ENCODE measurements at places on chromosomes 11 and 22. TPM values are rescaled to one million over a fixed set of nuclear protein-coding genes. Genes with fewer than 3 reads are reported as not detected.
A peak's percentile ranks its signal among the peaks of the same experiment; 100 is the strongest.

RIBC2 gene
- 0.54 TPM for total RNA-seq

OR5M10 gene
- not detected for total RNA-seq

SLCO2B1 gene
- 3.5 TPM for total RNA-seq

ARHGEF17 gene
- 93.3 TPM for total RNA-seq

NPAS4 gene
- total RNA-seq, result not detected

GNB1L gene
- total RNA-seq, result 3.7 TPM

F2 gene
- total RNA-seq, result 4.4 TPM

PANX3 gene
- 0.21 TPM for total RNA-seq

KAT5 gene
- total RNA-seq, result 28.2 TPM

OR8D4 gene
- not detected for total RNA-seq

NCF4 gene
- not detected for total RNA-seq

CHRM1 gene
- not detected for total RNA-seq

PATE4 gene
- 0.31 TPM for total RNA-seq

- peaks cover 7% of the 10 kb centered on the region for H3K36me3 ChIP-seq
- no peak for DNase-seq
- no peak overlapping the region for H3K27ac ChIP-seq
- H3K4me1 ChIP-seq, result peaks cover 7% of the 10 kb centered on the region
- H3K4me3 ChIP-seq, result no peak overlapping the region
Observed at GRCh38 chr11:45155627-45156180, 9.3 kb downstream of the PRDM11 start.

DNA sequence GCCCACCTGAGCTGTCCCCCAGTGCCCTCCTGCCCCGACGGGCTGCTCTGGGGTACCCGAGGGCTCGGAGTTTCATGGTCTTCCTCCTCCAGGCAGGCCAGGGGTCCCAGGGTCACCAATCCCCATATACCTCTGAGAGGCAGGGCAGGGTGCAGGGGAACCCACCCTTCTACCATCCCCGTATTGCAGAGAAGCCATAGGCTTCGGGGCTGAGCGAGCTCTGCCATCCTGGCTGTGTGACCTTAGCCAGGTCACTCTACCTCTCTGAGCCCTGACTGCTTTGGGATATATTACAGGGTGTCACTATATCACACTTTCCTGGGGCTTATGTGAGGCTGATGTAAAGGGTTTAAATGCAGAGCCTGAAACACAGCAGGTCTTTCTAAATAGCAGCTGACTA is 57.4 kb downstream of the NAT10 start:
- H3K4me3 ChIP-seq, result no peak overlapping the region
- H3K27ac ChIP-seq, result peak overlapping the region; percentile 52
- no peaks in the 10 kb centered on the region for H3K4me1 ChIP-seq
- H3K27me3 ChIP-seq, result peaks cover 37% of the 10 kb centered on the region

GRCh38 chr11:132278801-132279574 is 908.6 kb downstream of the NTM start:
- H3K27me3 ChIP-seq, result peaks cover 2% of the 10 kb centered on the region
- peaks cover 14% of the 10 kb centered on the region for H3K4me1 ChIP-seq
- no peak overlapping the region for H3K4me3 ChIP-seq
- peak; percentile 12 for DNase-seq
- no peaks in the 10 kb centered on the region for H3K36me3 ChIP-seq
- peak overlapping the region; percentile 44 for H3K27ac ChIP-seq

DNA sequence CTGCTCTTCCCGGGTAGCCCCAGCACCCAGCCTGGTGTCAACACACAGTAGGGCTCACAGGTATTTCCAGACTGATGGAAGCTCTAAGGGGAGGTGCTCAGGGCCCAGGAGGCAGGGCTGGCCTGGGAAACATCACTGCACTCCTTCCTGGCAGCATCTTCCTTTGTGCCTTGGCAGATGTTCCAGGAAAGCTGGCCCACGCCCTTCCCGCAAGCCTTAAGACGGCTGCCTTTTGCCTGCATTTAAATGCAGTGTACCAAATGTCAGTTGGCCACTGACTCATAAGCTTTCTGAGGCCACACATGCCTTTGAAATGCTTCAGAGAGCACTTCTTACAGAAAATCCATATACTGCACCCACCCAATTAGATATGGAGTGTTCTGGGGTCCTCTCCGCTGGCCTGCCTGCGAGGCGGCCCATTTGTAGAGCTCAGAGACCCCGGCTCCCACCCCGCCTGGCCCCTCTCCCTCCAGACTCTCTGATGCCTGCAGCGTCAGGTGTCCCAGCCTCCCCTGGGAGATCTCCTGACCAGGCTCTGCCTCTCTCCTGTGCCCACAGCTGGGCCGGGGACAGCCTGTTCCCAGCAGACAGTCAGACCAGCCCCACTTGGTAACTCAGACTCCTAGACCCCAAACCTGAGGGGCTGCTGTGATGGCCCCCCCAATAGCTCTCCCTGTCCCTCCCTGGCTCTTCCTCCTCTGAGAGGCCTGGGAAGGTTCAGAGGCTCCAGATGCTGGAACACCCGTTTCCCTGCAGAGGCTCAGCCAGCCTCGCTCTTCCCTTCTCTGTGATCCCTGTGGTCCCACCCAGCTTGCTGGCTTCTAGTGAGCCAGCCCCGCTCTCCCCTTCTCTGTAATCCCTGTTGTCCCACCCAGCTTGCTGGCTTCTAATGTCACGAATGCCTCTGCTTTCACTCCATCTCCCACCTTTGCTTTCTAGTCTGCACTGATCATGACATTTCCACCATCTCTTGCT is 47.6 kb upstream of the THY1 start:
- peaks cover 4% of the 10 kb centered on the region for H3K36me3 ChIP-seq
- H3K27me3 ChIP-seq, result peaks cover 4% of the 10 kb centered on the region
- peak overlapping the region; percentile 9 for H3K27ac ChIP-seq
- DNase-seq, result no peak

DNA sequence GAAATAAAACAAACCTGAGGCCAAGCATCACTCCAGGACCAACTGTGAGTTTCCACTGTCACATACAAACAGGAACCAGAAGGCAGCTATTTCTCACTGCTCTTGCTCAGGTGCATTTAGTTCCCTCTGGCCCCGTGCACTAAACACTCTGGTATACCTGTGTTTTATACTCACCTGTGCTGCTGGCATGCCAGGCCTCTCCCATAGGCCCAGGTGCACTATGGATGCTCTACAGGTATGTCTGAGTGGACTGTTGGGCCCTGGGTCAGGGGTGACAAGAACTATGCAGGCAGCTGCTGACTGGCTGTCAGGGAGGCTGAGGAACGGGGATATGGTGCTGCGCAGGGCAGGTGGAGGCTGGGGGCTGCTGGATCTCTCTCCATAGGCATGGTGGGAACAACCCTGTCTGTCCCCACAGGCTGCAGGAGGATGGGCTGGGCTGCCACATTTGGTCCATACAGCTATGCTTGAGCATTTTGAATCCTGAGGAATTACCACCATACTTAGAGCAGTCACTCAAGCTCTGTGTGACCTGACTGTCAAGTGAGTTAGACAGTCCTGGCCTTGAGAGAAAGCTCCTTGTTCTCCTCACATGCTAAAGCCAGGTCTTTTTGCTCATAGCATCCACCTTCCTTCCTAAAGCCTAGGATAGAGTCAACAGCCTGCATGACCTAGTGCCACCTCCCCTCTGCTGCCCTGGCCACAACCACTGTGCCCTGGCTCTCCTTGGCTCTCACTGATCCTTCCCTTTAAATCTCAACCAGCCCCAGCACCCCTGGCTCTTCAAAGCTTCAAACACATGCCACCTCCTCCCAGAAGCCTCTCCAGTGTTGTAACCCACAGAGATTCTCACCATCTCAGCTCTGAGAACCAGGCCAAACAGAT is 72.9 kb downstream of the C11orf58 start:
- peaks cover 4% of the 10 kb centered on the region for H3K36me3 ChIP-seq
- H3K27ac ChIP-seq, result peak overlapping the region; percentile 1
- H3K27me3 ChIP-seq, result peaks cover 2% of the 10 kb centered on the region
- H3K4me3 ChIP-seq, result no peak overlapping the region

GRCh38 chr11:86476109-86476861 is 101.6 kb downstream of the CCDC81 start:
- DNase-seq, result no peak
- no peak overlapping the region for H3K4me3 ChIP-seq
- H3K36me3 ChIP-seq, result no peaks in the 10 kb centered on the region
- H3K27me3 ChIP-seq, result no peaks in the 10 kb centered on the region
- peaks cover 9% of the 10 kb centered on the region for H3K4me1 ChIP-seq
- H3K27ac ChIP-seq, result no peak overlapping the region

GRCh38 chr11:72813740-72814285 is 398 bp upstream of the ATG16L2 start:
- peak overlapping the region; percentile 58 for H3K27ac ChIP-seq
- H3K4me1 ChIP-seq, result peaks cover 21% of the 10 kb centered on the region
- DNase-seq, result no peak
- peaks cover 6% of the 10 kb centered on the region for H3K27me3 ChIP-seq
- peak overlapping the region; percentile 91 for H3K4me3 ChIP-seq
- H3K36me3 ChIP-seq, result peaks cover 17% of the 10 kb centered on the region

DNA sequence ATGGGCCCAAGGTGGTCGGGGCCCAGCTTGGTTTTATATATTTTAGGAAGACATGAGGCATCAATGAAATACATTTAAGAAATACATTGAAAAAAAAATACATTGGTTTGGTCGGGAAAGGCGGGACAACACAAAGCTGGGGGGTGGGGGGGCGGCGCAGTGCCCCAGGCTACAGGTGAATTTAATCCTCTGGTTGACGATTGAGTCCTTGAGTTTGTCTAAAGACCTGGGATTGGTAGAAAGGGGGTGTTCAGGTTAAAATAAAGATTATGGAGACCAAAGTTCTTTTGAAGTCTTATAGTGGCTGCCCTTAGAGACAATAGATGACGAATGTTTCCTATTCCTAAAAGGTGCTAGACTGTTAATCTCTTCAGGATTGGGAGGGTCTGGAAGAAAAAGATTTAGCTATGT is 3.1 kb downstream of the IFITM1 start:
- H3K27me3 ChIP-seq, result peaks cover 11% of the 10 kb centered on the region
- H3K4me3 ChIP-seq, result peak overlapping the region; percentile 62
- H3K4me1 ChIP-seq, result peaks cover 44% of the 10 kb centered on the region
- no peak for DNase-seq
- peaks cover 7% of the 10 kb centered on the region for H3K36me3 ChIP-seq
- peak overlapping the region; percentile 57 for H3K27ac ChIP-seq

GRCh38 chr11:1815311-1815710 is 19.5 kb upstream of the SYT8 start:
- peaks cover 1% of the 10 kb centered on the region for H3K27me3 ChIP-seq
- H3K27ac ChIP-seq, result no peak overlapping the region
- H3K36me3 ChIP-seq, result no peaks in the 10 kb centered on the region
- DNase-seq, result no peak
- H3K4me1 ChIP-seq, result no peaks in the 10 kb centered on the region

- peaks cover 11% of the 10 kb centered on the region for H3K27me3 ChIP-seq
- DNase-seq, result no peak
- H3K4me1 ChIP-seq, result peaks cover 4% of the 10 kb centered on the region
- peaks cover 8% of the 10 kb centered on the region for H3K36me3 ChIP-seq
- H3K4me3 ChIP-seq, result no peak overlapping the region
Observed at GRCh38 chr11:528815-529727, 6.3 kb downstream of the HRAS start.

DNA sequence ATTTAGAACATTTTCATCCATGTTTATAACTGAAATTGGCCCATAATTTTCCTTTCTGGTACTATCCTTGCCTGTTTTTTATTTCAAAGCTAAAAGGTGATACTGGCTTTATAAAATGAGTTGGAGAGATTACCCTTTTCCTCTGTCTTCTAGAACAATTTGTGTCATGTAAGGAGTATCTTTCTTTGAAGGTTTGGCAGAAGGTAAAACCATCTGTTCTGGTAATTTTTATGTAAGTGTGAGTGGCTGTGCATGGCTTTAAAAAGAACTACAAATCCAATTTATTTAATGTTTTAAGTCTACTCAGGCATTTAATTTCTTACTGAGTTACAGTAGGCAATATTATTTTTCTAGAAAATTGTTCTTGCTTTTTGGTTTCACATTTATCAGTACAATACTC is 7.7 kb upstream of the MRGPRD start:
- no peak for DNase-seq
- H3K4me3 ChIP-seq, result no peak overlapping the region
- peaks cover 8% of the 10 kb centered on the region for H3K36me3 ChIP-seq
- peaks cover 2% of the 10 kb centered on the region for H3K27me3 ChIP-seq

- no peak overlapping the region for H3K4me3 ChIP-seq
- DNase-seq, result no peak
- H3K27ac ChIP-seq, result no peak overlapping the region
- no peaks in the 10 kb centered on the region for H3K4me1 ChIP-seq
- peaks cover 5% of the 10 kb centered on the region for H3K27me3 ChIP-seq
Observed at GRCh38 chr22:22218302-22218701, 26.3 kb upstream of the VPREB1 start.

DNA sequence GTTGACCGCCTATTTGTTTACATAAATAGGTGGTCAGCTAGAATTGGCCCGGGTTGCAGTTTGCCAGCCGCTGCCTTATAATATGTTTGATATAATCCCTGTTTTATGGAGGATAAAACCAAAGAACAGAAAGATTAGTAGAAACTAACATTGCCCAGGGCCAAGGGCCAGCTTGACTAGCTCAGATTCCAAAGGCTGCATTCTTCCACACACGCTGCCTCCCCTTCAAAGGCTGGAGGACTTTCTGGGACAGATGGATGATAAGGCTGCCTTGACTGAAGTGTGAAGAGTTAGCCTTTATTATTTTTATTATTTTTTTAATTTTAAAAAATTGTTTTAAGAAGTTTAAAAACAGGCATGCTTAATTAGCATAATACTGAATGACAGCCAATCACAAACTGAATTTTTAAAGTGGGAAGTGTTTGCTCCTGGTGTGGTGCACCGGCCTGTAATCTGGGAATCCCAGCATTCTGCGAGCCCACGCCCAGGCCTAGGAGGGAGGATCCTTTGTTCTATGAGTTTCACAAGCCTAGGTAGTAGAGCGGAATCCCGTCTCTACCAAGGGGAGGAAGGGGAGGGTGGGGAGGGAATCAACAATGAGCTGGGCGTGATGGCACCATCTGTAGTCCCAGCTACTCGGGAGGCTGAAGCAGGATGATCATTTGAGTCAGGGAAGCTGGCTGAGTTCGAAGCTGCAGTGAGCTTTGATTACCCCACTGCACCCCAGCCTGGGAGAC is 114.9 kb downstream of the NAV2 start:
- no peaks in the 10 kb centered on the region for H3K4me1 ChIP-seq
- no peak overlapping the region for H3K4me3 ChIP-seq
- no peak overlapping the region for H3K27ac ChIP-seq
- DNase-seq, result no peak
- no peaks in the 10 kb centered on the region for H3K36me3 ChIP-seq

GRCh38 chr22:29733362-29734201 is 13.8 kb downstream of the CABP7 start:
- H3K4me3 ChIP-seq, result no peak overlapping the region
- H3K27ac ChIP-seq, result no peak overlapping the region
- H3K36me3 ChIP-seq, result no peaks in the 10 kb centered on the region
- H3K4me1 ChIP-seq, result no peaks in the 10 kb centered on the region
- DNase-seq, result no peak

GRCh38 chr22:41799486-41800347 is 762 bp upstream of the CCDC134 start:
- H3K27me3 ChIP-seq, result peaks cover 8% of the 10 kb centered on the region
- peak; percentile 9 for DNase-seq
- H3K4me3 ChIP-seq, result peak overlapping the region; percentile 91

- H3K4me3 ChIP-seq, result peak within 1 kb of the TSS; percentile 100
- peak within 1 kb of the TSS; percentile 84 for H3K27ac ChIP-seq
- peaks cover 17% of the 10 kb centered on the region for H3K27me3 ChIP-seq
- peaks cover 7% of the 10 kb centered on the region for H3K36me3 ChIP-seq
Observed at GRCh38 chr22:20981787-20982562, at the start of gene LZTR1. Gene LZTR1, plus strand, starts transcription at chr22:20982297. Its CDS starts 75 bp downstream, at chr22:20982372.

- H3K4me3 ChIP-seq, result no peak overlapping the region
- DNase-seq, result no peak
- no peak overlapping the region for H3K27ac ChIP-seq
- peaks cover 5% of the 10 kb centered on the region for H3K27me3 ChIP-seq
Observed at GRCh38 chr11:45294499-45294898, 8.4 kb upstream of the SYT13 start.

- no peaks in the 10 kb centered on the region for H3K36me3 ChIP-seq
- no peak for DNase-seq
Observed at GRCh38 chr11:1952806-1953482, 5.8 kb downstream of the MRPL23 start.
